ENCODE measurements at places on chromosomes 12 and 14. TPM values are rescaled to one million over a fixed set of nuclear protein-coding genes. Genes with fewer than 3 reads are reported as not detected.

TMTC1 gene
- 18.8 TPM for polyA plus RNA-seq

UNC79 gene
- polyA plus RNA-seq: 0.31 TPM

FOXJ2 gene
- 19.4 TPM for polyA plus RNA-seq

OR4K13 gene
- polyA plus RNA-seq: not detected

SLC10A1 gene
- not detected for polyA plus RNA-seq

HHIPL1 gene
- 1.5 TPM for polyA plus RNA-seq

NOS1 gene
- polyA plus RNA-seq: 0.40 TPM

DNA sequence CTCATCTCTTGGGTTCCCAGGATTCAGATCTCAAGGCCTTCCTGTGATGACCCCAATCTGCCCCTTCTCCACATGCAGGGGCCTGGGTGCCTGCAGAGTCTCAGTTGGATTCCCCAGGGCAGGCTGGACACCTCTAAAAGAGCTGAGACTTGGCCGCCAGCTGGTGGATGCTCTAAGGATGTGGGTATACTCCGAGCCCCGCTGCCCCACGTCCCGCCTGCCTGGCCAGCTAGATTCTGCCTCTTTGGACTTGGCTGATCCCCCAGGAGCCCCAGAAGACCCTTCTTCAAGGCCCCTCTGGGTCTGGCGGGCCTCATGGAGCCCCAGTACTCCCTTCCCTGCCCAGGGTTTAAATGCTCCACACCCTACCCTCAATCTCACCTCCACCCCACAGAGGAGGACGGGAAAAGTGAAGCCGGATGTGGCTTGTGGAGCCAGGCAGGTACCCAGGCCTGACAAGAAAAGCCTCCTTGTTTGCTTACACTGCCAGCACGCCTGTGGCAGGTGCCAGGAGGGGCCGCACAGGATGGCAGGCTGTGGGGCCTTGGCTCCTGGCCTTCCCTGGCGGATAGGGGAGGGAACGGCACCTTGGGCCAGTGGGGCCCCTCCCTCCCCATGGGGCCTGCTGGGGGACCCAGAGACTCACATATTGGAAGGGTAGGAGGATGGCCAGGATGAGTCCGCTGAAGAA is 15.1 kb downstream of the FAIM2 start:
- no peak for DNase-seq

DNA sequence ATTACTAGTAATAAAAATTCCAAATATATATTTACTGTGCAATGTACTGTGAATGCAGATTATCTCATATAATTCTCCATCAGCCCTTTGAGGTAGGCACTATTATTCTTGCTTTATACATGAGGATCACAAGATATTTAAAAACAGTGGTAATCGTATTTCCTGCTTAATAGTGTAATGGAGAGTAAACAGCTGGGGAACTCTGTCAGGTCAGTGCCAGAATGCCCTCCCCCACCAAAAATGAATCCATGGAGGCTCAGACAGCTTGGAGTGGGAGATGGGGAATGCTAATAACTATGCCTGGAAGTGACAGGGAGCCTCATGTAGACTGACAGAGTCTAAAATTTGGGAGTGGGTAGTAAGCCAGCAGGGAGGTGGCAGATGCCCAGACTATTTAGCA is 153.6 kb downstream of the PAH start:
- DNase-seq: peak; percentile 66

- no peak for DNase-seq
Measured at GRCh38 chr12:96136161-96136560, 58.0 kb upstream of the ELK3 start.

GRCh38 chr14:39381366-39381765 is 50.9 kb downstream of the FBXO33 start:
- no peak for DNase-seq

- DNase-seq: no peak
Measured at GRCh38 chr12:66550626-66551025, 128.2 kb downstream of the GRIP1 start.

DNA sequence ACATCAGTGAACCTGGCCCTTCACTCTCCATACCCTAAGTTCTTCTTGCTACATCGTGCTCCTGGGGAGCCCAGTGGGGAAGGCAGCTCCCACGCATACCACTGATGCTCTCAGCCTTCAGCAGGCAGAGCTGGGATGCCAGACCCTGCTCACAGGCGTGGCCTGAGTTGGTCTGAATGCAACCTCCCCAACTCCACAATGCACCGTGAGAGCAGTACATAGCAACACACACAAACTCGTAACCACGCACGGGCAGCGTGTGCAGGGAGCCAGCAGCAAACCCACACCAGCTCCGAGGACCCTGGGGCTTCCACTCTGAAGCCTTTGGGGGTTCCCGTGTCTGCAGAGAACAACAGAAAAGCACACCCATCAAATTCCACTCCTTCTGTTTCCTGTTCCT is 37.3 kb downstream of the ANO2 start:
- no peak for DNase-seq

- DNase-seq: peak; percentile 25
Measured at GRCh38 chr14:55438066-55438683, 2.2 kb downstream of the TBPL2 start.

GRCh38 chr12:29073631-29074239 is 75.3 kb upstream of the FAR2 start:
- peak; percentile 70 for DNase-seq

- no peak for DNase-seq
Measured at GRCh38 chr12:6635375-6635855, 344 bp downstream of the LPAR5 start.

DNA sequence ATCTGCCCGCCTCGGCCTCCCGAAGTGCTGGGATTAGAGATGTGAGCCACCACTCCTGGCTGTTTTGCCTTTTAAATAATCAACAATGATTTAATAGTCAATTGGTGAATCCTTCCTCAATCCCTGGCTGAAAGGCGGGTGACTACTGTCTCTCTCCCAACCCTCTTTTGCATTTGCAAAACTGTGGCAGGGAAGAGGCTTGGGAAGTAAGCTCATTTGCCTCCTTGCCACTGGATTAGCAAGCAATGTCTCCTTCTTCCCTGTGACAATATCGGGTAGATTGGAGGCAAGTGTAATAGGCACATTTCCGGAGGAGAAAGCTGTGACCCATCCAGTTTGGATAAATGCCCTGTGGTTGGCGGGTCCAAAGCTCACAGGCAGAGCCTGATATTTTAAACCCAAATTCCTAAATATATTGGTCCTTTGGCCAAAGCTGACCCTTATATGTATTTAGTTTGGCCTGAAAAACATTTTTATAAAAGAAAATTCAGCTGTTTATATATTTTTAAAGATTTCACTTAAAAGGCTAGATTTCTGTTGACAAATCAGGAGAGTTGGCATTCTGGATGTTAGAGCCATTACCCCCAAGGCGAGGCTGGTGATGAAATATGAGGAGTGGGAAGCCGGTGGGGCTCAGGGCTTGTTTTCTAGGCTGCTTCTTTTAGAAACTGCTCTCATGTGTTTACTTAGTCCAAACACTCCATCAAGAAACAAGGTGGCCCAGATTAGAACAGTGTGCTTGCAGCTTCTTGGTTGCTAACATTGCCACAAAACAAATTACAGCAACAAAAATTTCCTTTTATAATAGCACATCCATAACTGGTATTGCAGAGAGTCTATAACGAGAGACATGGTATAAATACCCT is 646.9 kb upstream of the TMEM132C start:
- DNase-seq: no peak

- DNase-seq: peak; percentile 67
Measured at GRCh38 chr12:53660041-53660440, 15.8 kb downstream of the ATP5MC2 start.

GRCh38 chr12:116542345-116542956 is 16.7 kb upstream of the MAP1LC3B2 start:
- DNase-seq: no peak

DNA sequence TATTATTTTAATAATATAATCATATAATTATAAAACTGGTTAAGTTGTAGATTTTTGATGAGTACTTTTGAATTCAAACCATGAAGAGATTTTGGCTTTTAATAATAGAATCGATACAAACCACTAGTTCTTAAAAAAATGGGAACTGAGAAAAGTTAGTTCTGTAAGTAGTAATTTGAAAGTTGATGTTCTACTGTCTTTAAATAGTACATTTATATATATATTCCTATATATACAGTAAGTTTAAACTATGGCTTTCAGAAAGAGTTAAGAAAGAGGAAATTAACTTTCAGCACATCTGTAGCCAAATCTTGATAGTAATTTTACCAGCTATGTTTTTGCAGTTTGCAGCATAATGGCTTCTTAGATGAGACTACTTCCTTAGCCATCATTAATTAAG is 7.8 kb downstream of the LRRK2 start:
- no peak for DNase-seq

DNA sequence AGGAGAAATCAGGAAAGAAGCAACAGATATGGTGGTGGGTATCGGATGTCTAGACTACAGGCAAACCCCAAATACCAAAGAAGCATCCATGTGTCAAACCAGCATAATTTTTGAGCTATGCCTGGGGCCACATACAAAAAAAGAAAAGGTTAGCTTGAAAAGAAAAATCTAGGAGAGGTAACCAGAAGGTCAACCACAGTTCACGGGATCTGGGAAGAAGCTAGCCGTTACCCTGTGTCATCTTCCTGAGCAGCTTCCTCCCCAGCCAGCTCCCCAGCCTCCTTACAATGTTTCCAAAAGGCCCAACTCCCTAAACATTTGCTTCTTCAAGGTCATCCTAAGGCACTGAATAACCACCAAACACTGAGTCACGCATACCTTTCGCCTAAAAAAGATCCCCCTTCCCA is 3.1 kb downstream of the SINHCAF start:
- peak; percentile 27 for DNase-seq

GRCh38 chr14:104751539-104752422 is 1.2 kb upstream of the SIVA1 start:
- no peak for DNase-seq

DNA sequence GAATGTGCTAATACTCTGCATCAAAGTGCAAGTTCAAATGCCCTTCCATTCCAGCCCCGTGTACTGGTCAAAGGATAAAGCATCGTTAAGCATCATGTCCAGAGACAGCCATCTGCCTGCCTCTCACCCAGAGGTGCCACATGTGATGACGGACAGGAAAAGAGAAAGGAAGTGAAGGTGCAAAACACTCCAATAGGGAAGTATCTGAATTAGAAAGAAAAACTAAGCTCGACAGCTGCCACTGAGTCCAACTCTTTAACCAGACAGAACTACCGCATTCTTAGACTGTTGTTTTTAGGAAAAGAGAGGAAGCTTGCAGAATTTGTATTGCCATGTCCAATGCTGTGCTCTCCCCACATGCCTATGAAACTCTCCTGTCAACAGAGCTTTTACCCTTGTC is 465.0 kb upstream of the SOX5 start:
- DNase-seq: no peak

- no peak for DNase-seq
Measured at GRCh38 chr14:102907303-102907844, 15.1 kb upstream of the AMN start.

- no peak for DNase-seq
Measured at GRCh38 chr14:75383721-75384120, 44.1 kb upstream of the JDP2 start.

GRCh38 chr12:6961695-6962284 is 8.7 kb downstream of the PHB2 start:
- DNase-seq: no peak

- DNase-seq: peak; percentile 87
Measured at GRCh38 chr12:51341251-51342007, 5.0 kb downstream of the CELA1 start.

DNA sequence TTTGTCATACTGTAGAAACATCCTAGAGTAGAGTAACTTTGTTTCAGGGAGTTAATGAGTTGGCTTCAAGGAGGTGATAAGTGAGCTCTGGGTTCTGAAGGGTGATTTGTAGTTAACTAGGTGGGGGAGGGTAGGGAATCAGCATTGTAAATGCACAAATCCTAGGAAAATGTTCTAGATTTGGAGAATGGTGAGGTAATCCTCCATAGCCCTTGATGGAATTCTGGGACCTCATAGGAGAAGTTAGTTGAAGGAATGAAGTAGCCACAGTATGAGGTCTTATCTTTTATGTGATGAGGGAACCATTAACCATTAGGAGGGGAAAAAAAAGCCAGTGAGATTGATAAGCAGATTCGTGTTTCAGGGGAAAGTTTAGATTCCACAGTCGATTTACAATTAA is 8.0 kb downstream of the CNOT2 start:
- no peak for DNase-seq

- DNase-seq: no peak
Measured at GRCh38 chr12:3672113-3672509, 80.8 kb downstream of the CRACR2A start.

DNA sequence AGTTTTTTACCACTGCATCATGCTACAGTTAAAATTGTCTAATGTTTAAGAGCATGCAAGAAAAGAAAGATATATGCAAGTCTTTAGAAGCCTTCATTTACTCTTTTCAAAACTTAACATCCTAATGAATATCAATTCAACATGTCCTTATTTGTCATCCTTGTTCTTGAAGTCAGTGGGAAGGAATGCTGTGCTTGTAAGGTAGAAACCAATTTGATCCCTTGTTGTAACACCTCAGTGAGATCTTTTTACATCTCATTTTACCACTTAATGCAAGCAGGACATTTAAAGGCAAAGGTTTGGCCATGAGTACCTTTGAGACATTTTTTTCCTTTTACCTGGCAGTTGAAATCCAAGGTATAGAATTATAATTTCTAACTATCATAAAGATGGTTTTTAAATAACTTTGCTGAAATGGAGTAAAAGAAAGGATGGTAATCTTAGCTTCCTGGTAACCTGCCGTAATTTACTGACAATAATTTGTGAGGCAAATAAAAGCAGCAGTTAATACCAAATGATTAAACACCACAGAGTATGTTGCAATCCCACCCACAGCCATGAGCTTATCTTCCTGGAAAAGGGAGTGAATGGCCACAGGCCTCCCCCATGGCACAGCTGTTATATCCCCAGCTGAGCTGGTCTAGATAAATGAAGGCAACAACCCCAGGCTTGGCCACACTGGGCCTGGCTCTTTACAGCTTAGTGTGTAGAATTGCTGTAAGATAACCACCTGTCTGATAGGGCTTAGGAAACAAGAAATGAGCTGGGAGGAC is 33.2 kb upstream of the STRN3 start:
- peak; percentile 33 for DNase-seq

Data from muscle of back (tissue), 13 donors.